Stromal cell of bone marrow (primary cell): ENCODE measurements at places on chromosomes 1 and 21.

DNA sequence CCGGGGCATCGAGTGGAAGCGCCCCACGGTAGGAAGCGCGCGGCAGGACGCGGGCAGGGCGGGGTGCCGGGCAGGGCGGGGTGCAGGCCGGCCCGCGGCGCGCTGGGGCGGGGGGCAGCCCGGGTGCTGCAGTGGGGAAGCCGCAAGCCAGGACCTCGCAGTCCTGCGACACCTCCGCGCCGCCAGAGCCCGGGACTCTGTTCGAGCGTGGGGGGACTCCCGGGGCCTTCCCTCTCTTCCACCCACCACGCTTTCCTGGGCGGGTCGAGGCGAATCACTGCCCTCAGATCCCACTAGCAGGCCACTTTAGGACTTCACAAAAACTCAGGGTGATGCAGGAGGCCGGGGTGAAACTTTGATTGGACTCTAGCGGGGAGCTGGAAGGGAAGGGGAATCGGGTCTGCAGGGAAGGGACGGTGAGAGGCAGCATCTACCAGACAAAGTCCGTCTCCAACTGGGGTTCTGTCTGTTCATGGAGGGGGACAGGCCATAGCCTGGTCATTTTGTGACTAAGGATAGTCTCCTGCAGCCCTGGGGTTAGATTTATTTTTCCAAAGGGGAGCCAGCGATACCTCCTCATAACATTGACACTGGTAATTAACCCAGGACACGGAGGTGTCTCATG lies 623 bp downstream of the CAPN2 start:
- DNase-seq = no peak

DNA sequence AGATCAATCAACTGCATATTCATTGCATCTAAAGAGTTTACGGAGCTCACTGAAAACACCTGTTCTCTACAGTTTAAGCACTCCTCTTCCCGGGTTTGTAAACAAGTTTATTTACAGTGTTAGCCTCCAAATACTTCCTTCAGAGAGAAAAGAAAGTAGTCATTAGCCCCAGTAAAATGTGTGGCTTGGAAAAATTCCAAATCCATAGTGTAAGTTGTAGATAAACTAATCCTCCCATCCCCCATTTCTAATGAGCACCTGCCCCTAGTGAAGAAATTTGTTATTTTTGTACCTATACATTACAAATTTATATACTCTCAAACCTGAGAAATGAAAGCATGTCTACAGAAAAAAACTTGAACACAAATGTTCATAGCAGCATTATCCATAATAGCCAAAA lies 21.9 kb downstream of the PUM1 start:
- no peak for DNase-seq

- no peak for DNase-seq
These were observed 14.1 kb upstream of the VWA5B1 start for GRCh38 chr1:20276485-20277159.

DNA sequence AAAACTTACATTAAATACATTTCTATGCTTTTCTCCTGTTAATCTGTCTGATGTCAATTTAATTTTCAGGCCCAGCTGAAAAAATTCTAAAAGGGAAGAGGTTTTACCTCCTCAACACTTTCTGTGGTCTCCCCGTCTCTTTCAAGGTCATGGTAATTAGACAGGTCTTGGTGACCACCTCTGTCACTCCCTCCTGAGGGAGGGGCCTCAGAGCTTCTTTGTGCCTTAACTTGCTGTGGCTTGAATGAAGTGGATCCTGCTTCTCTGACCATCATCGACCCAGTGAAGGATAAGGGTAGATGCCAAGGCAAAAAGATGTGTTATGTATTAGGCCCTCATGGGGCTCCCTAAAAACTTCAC lies 40.8 kb upstream of the OSBPL9 start:
- no peak for DNase-seq

DNA sequence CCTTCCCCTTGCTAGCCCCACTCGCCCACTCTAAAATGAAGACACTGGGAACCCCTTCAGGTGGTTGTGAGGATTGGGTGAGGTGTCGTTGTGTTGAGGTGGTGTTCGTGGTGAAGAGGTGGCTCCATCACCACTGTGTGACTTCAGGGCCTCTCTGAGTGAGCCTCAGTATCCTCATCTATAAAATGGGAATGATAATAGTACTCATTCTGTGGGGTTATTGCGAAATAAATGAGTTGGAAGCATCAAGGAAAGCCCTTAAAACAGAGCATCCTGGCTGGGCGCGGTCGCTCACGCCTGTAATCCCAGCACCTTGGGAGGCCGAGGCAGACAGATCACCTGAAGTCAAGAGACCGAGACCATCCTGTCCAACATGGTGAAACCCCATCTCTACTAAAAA lies 6.7 kb upstream of the MARCKSL1 start:
- DNase-seq = no peak

DNA sequence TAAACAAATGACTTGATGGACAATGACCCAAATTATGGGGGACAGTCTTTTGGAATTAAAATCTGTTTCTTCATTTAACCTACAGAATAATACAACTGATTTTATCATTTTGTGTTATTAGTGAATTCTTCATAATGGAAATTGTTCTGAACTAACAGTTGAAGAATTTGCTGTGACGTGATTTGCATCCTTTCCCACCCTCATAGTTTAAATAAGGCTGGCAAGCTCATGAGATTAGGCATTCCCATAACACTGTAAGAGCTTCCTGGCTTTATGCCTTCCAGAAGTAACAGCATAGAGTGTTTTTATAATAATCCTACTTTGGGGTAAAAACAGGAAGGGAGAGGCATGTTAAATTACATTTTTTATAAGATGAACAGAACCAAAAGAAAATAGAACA lies 95.7 kb downstream of the ATP6V1G3 start:
- peak; percentile 77 for DNase-seq

DNA sequence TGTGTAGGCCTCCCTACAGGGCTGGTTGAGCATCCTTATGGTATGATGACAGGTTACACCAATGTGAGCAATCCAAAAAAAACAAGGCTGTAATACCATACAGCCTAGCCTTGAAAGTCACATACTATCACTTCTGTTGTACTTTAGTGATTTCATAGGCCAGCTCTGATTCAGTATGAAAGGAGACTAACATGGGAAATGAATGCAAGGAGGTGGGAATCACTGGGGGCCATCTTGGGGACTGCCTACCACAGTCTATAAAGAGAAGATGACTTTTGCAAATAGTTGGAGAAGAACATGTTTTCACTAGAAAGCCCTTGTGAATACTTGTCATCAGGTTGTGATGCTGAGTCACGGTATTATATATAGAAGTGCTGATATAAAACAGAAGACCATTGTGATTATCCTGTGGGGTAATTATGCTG lies 270.7 kb downstream of the S1PR1 start:
- peak; percentile 34 for DNase-seq
